Kidney capillary endothelial cell (primary cell): ENCODE measurements at places on chromosomes 7 and 10.

DNA sequence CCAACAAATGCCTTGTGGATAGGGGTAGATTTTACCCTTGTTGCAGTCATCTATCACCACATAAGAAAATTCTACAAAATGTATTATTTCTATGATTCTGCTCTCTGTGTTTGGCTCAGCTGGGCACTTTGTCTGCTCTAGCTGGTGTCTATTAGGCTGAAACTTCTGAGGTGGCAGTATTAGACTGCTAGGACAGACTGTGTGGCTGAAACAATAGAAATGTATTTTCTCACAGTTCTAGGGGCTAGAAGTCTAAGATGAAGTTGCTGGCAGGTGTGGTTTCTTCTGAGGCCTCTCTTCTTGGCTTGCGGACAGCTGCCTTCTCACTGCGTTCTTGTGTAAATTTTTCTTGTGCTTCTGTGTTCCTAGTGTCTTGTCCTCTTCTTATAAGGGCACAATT, 1139.6 kb upstream of the LRRTM3 start:
- no peak for DNase-seq

GRCh38 chr10:124245191-124245590, 151.8 kb upstream of the CHST15 start:
- no peak for DNase-seq

- DNase-seq: no peak
These were observed 172.2 kb upstream of the FERD3L start for GRCh38 chr7:19317461-19317860.

- DNase-seq: peak; percentile 93
These were observed 30.6 kb downstream of the PALD1 start for GRCh38 chr10:70508912-70509756.

GRCh38 chr7:923108-924041, 31.1 kb downstream of the ADAP1 start:
- peak; percentile 16 for DNase-seq

DNA sequence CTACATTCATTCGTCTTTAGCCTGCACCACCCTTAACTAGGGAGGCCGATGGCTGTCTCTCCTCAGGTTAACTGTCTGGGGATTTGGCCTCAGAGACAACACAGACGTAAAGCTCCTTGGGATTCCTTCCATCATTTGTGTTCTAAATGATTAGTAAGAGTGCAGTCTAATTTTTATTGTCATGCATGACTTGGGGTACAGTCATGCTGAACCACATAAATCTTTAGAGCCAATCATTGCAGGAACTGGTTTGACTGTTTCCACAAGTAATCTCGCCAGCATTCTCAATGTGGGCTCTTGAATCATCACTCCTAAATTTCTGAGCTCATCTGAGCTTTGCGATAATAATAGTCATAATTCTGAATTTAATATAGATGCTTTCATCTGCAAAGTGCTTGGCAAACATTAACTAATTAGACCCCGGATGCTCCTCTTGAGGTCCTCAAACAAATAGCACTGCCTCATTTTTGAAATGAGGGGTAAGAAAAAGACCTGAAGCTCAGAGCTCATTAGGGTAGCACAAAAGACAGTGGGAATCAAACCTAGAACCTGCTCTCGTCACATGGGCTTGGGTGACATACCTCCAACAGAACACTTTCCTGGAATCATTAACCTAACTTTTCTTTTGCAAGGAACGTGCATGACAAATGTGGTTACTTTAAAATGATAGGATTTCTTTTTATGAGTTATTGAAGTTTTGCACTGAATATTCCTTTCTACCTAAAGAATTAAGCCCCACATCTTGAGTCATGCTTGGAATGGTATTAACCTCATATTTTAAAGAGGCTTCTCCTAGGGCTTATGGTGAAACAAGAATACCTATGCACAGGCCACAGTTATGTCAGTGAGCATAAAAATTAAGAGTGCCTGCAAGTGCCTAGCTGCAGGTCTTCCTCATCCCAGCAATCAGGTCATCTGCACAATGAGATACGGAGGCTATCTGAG, 118.9 kb upstream of the NRP1 start:
- DNase-seq: no peak
